ENCODE measurements at places on chromosomes 5 and 9.
A peak's percentile ranks its signal among the peaks of the same experiment; 100 is the strongest.

- DNase-seq: no peak
These were observed 48.8 kb downstream of the TRPM3 start for GRCh38 chr9:71072587-71072986.

DNA sequence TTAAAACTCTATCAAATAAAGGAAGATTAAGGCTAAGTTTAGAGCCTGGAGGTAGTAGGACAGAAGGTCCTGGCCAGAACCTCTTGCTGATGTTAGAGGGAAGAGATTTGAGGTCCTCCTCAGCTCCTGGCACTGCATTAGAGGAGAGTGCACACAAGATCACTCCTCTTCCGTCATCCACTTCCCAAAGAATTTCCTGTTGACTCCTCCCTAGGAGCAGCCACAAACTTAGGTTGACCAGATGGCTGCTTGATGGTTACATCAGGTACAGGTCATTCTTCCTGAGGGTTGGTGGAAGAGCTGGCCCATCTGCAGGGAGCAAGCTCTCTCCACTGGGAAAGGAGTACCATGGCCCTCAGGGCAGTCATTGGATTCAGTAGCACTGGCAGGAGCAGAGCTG lies 93.9 kb upstream of the IL33 start:
- DNase-seq: no peak

DNA sequence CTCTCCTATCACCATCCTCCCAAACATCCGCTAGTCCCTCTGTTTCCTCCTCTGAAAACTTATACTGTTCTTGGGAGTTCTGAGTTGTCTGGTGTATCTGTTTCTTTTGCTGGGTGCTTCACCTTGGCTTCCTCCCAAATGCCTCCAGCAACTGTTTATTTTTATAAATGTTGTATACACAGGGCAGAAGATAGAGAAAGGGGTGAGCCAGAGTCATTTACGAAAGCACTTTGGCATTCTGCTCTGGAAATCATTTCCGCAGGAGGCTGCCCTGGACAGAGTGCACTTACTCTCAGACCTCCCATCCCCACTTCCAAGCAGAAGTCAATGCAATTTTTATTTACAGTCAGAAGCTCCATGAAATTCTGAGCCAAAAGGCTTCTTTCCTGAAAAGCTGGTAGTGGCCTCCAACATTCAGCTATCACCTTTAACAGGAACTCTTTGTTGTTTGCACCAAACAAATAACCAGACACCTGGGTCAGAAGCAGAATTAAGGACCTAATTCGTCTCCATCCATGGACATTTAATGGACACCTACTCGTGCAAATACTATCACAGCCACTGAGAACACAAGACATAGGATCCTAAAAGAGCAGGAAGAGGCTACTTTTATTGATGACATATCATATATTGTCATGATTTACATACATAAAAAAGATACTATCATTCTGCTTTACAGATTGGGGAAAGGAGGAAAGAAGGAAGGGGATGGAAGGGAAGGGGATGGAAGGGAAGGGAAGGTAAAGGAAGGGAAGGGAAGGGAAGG lies 229.5 kb upstream of the PAPPA start:
- DNase-seq: peak; percentile 54

GRCh38 chr5:90932052-90932699 lies 373.6 kb downstream of the ADGRV1 start:
- DNase-seq: peak; percentile 70

GRCh38 chr9:135165756-135166519 lies 78.5 kb downstream of the OLFM1 start:
- no peak for DNase-seq

- peak; percentile 9 for DNase-seq
These were observed 668 bp downstream of the ETF1 start for GRCh38 chr5:138542180-138542955.

DNA sequence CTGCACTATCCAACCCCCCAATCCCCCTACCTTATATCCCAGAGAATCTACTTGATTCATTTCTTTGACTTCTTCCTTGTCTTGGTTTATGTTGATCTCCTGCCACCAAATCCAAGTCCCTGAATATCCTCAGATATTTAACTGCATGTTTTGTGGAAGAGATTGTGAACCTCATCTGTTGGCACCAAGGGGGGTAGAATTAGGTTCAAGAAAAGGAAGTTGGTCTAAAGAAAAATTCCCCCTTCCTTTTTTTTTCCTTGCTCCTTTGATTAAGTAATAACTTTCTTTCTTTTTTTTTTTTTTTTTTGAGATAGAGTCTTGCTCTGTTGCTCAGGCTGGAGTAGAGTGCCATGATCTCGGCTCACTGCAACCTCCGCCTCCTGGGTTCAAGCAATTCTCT lies 526 bp upstream of the CD14 start:
- no peak for DNase-seq

- no peak for DNase-seq
These were observed 441.5 kb downstream of the ENC1 start for GRCh38 chr5:74199005-74199404.

Data from LHCN-M2 (cell line).